Frontal cortex (tissue), 4 donors: ENCODE measurements at places on chromosomes 5 and 9. TPM values are rescaled to one million over a fixed set of nuclear protein-coding genes. Genes with fewer than 3 reads are reported as not detected.

MOB3B gene
- total RNA-seq: 2.9 TPM

SHISAL2B gene
- not detected for total RNA-seq

PCDHB12 gene
- total RNA-seq: 12.6 TPM

C7 gene
- 8.2 TPM for total RNA-seq

GALT gene
- total RNA-seq: 29.3 TPM

HAVCR2 gene
- total RNA-seq: 7.3 TPM
